ENCODE measurements at places on chromosomes 12 and 14.

- DNase-seq: no peak
Measured at GRCh38 chr12:89468648-89469326, 55.8 kb downstream of the GALNT4 start.

DNA sequence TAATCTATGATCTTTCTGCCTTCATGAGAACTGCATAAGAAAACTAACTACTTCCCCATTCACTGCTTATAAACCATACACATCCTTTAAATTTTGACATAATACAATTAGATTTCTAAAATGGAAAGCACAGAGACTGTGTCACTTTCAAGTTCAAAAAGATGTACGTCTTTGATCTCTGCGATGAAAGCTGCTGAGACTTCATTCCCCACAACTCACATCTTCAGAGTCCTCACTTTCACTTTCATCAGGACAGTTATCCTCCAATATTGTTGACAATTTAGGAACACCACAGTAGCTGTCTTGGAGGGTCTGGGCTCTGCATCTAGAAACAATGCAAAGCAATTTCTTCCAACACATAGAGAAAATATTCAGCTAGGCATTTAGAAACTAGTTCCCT is 47.9 kb upstream of the KCNC2 start:
- DNase-seq: no peak

GRCh38 chr12:51904951-51905470 is 2.3 kb upstream of the ACVRL1 start:
- DNase-seq: no peak

DNA sequence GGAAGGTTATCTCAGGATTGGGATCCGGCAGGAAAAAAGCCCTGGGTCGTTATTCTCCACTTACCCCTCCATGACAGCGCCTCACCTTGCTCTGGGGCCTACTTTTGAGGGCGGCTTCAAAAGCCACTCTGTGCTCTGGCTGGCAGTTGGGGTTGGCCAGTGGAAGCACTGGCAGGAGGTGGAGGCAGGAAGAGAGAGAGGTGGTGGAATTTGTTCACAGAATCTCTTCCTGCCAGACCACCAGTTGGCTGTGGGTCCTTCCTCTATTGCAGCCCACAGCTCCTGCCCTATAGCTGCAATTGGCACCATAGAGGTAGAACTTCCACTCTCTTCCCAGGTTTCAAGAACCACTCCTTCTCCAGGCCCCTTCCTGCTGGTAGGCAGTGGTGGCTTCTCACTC is 32.7 kb upstream of the SDR39U1 start:
- no peak for DNase-seq

GRCh38 chr12:89343127-89343526 is 9.2 kb downstream of the DUSP6 start:
- no peak for DNase-seq

DNA sequence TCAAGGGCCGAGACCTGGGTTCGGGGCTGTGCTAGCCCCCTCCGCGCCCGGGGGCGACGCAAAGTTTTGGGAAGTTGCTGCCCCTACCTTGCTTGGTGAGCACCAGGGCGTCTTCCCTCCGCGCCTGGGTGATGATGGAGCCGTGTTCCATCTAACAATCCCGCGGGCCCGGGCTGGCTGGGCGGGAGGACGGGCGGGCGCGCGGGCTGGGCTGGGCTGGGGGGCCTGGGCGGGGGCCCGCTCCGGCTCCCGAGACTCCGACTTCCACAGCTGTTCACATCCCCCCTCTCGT is 298 bp downstream of the CTDSP2 start:
- DNase-seq: no peak

GRCh38 chr14:78446807-78447206 is 276.6 kb downstream of the NRXN3 start:
- no peak for DNase-seq

GRCh38 chr14:67186789-67187584 is 2.3 kb upstream of the GARIN2 start:
- DNase-seq: no peak

- DNase-seq: no peak
Measured at GRCh38 chr14:100240668-100241032, 1.7 kb downstream of the YY1 start.

DNA sequence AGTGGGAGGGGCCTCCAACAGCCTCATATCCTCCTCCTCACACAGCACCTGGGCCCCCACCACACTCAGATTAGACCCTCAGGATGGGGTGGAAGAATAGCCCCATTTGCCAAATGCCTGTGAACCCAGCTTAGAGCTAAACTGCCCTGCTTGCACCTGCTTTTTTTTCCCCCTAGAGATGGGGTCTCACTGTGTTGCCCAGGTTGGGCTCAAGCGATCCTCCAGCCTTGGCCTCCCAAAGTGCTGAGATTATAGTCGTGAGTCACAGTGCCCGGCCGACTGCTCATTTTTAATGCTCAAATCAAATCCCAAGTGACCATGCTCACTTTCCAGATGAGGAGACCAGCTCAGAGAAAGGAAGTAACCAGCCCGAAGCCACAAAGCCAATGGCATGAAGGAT is 27.1 kb downstream of the TESC start:
- no peak for DNase-seq

GRCh38 chr14:74655599-74656395 is 43.8 kb upstream of the LTBP2 start:
- DNase-seq: no peak

DNA sequence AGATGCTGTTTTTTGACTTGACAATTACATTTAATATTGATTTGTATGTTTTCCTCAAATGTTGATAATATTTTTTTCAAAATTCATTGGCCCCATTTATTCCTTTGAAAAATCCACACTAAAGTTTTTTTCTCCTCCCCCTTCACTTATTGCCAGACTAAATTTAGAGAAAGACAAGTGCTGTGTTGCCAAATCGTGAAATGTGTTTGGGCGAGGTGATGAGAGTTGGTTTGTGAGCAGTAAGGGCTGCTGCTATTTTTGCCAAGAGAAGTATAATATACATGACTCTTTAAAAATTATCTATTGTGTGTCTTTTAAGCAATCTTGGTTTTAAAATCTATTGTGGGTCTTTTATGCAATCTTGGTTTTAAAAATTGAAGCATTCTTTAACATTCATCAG is 188.9 kb downstream of the PPFIA2 start:
- no peak for DNase-seq

- no peak for DNase-seq
Measured at GRCh38 chr12:56838621-56839488, 75.7 kb downstream of the HSD17B6 start.

DNA sequence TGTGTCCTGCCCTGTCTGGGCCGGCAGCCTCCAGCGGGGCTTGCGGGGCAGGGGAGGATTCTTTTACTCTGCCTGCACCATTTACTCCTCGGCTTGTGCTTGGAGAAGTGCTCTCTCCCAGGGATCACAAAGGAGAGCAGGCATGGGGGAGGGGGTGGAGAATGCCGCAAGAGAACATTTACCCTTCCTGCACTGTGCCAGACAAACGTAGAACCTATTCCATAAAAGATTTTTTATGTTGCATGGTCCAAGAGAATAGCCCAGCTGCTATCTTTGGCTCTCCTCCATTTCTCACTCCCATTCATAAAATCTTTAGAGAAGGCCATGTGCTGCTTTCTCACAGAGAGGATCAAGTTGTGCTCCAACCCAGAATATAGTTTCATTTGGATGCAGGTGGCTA is 159.4 kb downstream of the SPTSSA start:
- DNase-seq: no peak

GRCh38 chr12:42565633-42566032 is 23.9 kb downstream of the PRICKLE1 start:
- no peak for DNase-seq

DNA sequence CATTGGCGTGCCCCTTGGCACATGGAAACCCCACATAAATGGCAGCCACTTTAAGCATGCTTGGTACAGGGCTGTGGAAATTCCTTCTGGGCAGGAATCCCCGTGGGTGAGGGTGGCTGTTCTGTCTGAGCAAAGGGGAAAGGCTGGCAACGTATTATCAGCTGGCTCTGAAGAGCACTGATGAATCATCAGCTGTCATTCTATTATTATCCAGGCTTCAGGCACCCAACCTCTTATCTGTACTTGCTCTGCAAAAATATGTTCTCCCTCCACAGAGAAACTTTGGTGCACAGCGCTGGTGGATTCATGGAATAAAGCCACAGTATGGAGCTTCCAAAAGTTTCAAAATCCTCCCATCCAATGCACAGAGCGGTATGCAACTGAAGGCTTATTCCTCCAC is 167.1 kb downstream of the TBX5 start:
- no peak for DNase-seq

GRCh38 chr14:97703006-97703760 is 906.0 kb downstream of the VRK1 start:
- DNase-seq: no peak

DNA sequence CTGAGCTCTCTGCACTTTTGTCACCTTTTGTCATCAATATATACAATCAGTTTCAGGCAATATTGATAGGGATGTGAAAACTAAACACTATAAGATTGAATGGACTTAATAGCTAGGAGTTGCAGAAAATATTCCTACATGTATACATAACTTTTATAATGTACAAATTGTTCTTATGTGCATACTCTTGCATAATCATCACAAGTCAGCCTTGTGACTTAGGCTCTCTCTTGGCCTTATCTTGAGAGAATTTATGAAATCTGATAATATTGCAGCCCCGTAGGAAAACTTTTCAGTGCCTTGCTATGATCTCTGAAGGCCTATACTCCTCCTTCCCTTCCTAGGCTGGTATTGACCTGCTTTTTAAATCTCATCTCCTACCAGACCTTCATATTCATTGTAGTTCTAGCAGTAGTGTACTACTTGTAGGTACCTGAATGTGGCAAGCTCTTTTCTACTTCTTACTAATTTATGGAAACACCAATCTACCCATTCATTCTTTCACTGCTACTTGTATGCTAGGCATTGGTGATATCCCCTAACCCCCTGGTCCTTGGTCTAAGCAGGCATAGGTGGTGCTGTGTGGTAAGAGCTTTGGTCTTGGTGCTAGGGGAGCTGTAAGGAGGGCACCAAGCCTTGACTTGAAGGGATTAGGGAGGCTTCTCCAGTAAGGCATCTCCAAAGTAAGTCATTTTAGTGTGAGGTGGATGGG is 100.0 kb downstream of the PRKCH start:
- DNase-seq: no peak

GRCh38 chr12:3677609-3678008 is 75.3 kb downstream of the CRACR2A start:
- DNase-seq: no peak

- no peak for DNase-seq
Measured at GRCh38 chr12:105479710-105480109, 149.2 kb downstream of the C12orf75 start.

DNA sequence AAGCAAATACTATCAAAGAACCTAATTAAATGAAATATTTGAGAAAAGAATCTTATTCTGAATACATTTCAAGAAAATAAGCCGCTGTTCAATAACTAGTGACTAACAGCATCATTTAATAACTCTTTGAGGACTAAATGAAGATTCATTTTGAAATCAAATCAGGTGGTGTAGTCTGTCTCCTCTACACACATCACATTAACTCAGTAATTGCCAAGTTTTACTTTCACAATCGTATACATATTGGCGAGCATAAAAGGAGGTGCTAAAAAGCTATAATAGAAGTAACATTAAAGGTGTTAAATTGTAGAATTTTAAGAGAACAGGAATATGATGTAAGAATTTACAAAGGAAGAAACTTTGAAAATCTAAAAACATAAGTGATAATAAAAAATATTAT is 185.1 kb downstream of the MDGA2 start:
- no peak for DNase-seq

DNA sequence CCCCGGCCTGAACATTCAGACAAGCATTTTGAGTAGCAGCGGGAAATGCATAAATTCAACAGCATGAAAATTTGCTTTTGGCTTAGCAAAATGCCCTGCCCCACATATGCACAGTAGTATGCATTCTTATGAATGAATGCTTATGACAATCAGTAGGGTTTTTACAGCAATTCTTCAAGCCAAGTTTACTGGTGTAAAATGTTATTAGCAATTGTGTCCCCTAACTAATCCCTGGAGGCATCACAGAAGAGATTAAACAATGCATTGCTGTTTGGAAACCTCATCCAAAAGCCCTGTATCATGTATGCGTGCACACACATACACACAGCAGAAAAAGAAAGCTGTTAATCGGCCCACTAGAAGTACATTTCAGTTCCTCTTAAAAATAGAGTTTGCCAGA is 406.5 kb downstream of the LRIG3 start:
- no peak for DNase-seq

GRCh38 chr12:132986885-132987225 is 688 bp downstream of the ZNF26 start:
- DNase-seq: no peak

DNA sequence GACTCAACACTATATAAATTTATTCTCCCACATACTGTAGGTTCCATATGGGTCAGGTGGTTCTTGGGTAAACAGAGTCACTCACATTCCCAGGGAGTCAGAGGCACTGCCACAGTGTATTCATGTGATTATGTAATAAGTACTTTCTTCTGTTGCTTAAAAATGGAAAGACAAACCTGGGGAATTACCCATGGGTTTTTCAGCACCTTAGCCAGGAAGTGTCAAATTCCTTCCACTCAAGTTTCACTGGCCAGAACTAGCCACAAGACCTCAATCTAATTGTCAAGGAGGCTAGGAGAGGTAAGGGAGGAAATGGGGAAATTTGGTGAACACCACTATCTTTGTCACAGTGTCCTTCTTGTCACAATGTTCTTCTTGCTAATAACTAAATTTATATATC is 333.2 kb upstream of the MDGA2 start:
- no peak for DNase-seq

- no peak for DNase-seq
Measured at GRCh38 chr12:53052419-53053217, 2.8 kb downstream of the TNS2 start.

DNA sequence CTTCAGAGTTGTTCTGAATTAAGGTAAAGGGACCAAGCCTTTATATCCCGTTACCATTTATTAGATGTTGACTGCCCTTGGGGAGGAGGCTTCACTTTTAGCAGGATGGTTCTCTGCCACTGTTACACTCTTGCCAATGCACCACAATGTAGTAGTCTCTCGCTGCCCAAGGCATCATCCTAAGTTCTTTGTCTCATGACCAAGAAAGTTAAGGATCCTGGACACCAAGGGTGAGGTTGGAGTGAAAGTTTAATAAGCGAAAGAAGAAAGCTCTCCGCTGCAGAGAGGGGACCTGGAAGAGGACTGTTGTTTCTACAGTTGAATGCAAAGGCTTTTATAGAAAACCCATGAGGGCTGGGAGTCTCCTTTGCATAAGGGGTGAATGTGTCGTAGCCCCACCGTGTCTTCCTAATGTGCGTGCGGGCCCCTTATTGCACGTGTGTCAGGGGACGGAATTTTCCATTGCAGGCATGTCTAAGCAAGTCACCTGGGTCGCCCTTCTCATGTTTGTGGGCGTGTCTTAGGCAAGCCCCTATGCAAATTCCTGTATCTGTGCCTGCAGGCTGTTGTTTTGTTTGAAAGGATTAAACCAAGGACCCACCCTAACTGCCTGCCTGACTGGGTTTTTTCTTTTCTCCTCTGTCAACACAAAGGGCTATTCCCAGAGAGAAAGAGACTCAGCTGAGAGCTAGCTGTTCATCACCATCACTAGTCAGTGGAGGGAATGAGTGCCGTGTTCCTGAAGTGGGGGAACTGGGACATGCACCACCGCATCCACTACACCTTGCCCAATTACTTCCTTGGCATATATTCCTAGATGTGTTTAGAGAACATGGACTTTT is 17.6 kb upstream of the RNASE1 start:
- no peak for DNase-seq

GRCh38 chr14:49582113-49582977 is 3.8 kb downstream of the RPS29 start:
- no peak for DNase-seq

GRCh38 chr12:10392394-10392930 is 2.6 kb upstream of the KLRK1 start:
- no peak for DNase-seq

- DNase-seq: peak; percentile 33
Measured at GRCh38 chr12:51846911-51847642, 1.4 kb downstream of the FIGNL2 start.

All from stimulated activated CD4-positive, alpha-beta T cell treated with anti-CD3 and anti-CD28 coated beads, Interleukin-1b, Interleukin-23, amount 100 ng/mL, for 1 hour (primary cell).